ENCODE measurements at places on chromosomes 13 and 19. TPM values are rescaled to one million over a fixed set of nuclear protein-coding genes. Genes with fewer than 3 reads are reported as not detected.

DNA sequence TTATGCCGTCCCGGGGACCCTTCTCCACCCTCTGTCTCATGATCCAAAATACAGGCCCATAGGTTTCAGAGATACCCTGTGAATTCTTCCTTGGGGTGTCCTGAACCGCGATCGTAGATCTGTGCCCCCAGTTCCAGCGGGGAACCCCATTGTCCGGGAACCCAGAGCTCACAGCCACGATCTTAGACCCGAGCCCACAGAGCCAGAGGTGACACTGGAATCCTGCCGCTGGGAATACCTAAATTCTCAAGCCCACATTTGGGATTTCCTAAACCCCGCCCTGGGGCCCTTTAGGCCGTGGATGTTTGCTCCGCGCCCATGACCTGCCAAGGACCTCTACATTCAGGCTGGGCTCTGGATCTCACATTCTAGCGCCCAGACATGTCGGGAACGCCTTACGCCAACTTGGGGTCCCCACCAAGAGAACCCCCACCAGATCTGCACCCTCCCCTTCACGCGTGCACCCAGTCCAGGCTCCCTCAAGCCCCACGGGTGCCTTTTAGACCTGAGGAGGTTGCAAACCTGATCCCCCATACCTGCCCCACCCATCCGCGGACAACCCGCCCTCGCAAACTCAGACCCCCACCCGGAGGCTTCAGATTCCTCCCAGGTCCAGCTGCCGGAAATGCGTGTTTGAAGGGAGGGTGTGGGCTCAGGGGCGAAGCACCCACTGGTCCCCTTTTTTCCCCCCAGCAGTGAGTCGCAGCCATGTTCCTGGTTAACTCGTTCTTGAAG, 605 bp downstream of the CAPNS1 start:
- H3K4me1 ChIP-seq, result peaks cover 9% of the 10 kb centered on the region
- peaks cover 19% of the 10 kb centered on the region for H3K36me3 ChIP-seq
- H3K4me3 ChIP-seq, result peak overlapping the region; percentile 100

The GIPC3 gene
- under 0.01 TPM for total RNA-seq

GRCh38 chr13:102567857-102568256, 28.9 kb upstream of the TPP2 start:
- DNase-seq, result no peak
- no peak overlapping the region for H3K4me3 ChIP-seq
- H3K36me3 ChIP-seq, result no peaks in the 10 kb centered on the region
- no peaks in the 10 kb centered on the region for H3K27me3 ChIP-seq
- no peaks in the 10 kb centered on the region for H3K4me1 ChIP-seq
- no peak overlapping the region for H3K27ac ChIP-seq

The KLK13 gene
- total RNA-seq, result not detected

The CD79A gene
- total RNA-seq, result under 0.01 TPM

DNA sequence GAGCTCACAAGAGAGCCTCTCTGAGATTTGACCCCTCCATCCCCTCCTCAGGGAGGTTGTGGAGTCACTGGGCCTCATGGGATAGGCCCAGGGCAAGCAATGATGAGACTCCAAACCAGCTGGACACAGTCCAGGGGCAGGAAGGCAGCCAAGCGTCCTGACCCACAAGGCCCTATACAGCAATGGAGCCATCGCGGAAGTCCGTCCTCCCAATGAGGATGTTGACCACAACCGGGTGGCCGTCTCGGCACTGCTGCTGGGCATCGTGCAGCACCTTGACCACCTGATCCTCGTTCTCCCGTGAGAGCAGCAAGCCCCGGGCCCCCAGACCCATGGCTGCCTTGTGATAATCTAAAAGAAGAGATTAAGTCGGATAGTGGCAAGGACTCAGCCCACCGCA, 7.9 kb downstream of the SYDE1 start:
- no peaks in the 10 kb centered on the region for H3K27me3 ChIP-seq
- peaks cover 56% of the 10 kb centered on the region for H3K36me3 ChIP-seq
- peaks cover 10% of the 10 kb centered on the region for H3K4me1 ChIP-seq
- H3K27ac ChIP-seq, result peak overlapping the region; percentile 37
- DNase-seq, result peak; percentile 47

DNA sequence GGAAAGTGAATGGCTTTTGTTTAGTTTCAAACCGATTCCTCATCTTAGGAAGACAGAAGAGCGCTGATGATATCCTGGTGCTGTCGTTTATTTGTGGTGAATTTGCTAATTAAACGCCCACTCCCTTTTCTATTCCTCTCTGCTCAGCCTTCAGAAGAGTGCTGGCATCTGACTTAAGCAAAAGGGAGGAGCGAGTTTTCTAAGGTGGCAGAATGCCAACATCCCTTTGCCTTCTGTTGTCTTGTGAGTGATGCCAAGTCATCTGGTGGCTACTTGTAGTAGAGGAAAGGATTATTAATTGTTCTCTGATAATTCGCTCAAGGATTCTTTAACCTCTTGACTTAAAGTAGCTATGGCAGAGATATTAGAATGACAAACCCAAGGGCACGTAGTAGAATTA, 68.1 kb downstream of the ERCC5 start:
- H3K27ac ChIP-seq, result no peak overlapping the region
- no peaks in the 10 kb centered on the region for H3K27me3 ChIP-seq
- H3K36me3 ChIP-seq, result no peaks in the 10 kb centered on the region
- no peak overlapping the region for H3K4me3 ChIP-seq

The KCNN4 gene
- total RNA-seq, result 0.83 TPM
